ENCODE measurements at places on chromosomes 5 and 9. TPM values are rescaled to one million over a fixed set of nuclear protein-coding genes. Genes with fewer than 3 reads are reported as not detected.

GPBP1 gene
- 93.5 TPM for polyA plus RNA-seq

EXD3 gene
- 28.6 TPM for polyA plus RNA-seq

PDE6A gene
- 0.03 TPM for polyA plus RNA-seq

GGTA1 gene
- 4.9 TPM for polyA plus RNA-seq

F12 gene
- 0.28 TPM for polyA plus RNA-seq

SMIM27 gene
- 12.9 TPM for polyA plus RNA-seq

SERINC5 gene
- polyA plus RNA-seq = 1.9 TPM

WWC1 gene
- polyA plus RNA-seq = 65.1 TPM

DNA sequence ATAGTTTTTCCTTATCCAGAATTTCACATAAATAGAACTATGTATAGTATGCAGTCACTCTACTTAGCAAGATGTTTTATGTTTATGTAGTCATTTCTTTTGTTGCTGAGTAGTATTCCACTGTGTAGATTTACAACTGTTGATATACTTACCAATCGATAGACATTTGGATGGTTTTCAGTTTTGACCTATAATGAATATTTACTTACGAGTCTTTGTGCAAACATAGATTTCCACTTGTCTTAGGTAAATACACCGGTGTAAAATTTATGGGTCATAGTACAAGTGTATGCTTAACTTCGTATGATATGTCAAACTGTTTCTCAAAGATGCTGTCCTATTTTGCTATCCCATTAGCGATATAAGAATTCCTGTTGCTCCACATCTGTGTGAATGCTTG is 19.7 kb upstream of the OR2K2 start:
- H3K27me3 ChIP-seq = no peaks in the 10 kb centered on the region
- no peak overlapping the region for H3K27ac ChIP-seq
- no peaks in the 10 kb centered on the region for H3K36me3 ChIP-seq
- no peak overlapping the region for H3K4me3 ChIP-seq

DNA sequence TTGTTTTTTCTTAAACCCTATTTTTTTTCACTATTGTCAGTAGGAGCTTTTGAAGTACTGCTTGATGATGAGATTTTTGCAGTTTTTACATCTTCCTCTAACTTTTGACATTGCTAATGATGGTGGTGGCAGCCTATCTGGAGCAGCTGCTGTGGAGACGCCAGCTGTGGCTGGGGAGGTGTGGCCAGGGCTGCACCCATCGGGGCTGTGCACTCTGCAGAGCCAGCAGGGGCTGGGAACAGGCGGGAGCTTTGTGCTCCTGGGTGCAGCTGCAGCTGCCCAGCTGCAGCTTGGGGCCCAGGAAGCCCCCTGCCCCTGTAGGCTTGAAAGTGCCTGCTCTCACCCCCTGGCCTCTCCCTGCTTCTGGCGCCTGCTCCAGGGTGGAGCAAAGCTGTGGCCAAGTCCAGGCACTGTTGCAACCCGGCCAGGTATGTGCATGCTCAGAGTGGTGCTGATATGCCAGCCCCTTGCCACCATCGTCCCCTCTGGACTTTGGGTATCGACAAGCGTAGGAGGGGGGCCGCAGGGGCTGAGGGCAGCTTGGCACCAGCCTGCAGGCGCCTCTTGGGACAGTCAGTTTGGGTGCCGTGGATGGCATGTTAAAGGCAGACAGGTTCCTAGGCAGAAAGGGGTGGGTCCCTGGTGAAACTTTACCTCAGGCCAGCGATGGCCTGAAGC is 39.2 kb downstream of the FER start:
- H3K36me3 ChIP-seq = no peaks in the 10 kb centered on the region
- no peaks in the 10 kb centered on the region for H3K4me1 ChIP-seq
- H3K27ac ChIP-seq = no peak overlapping the region
- H3K27me3 ChIP-seq = no peaks in the 10 kb centered on the region

GRCh38 chr9:447230-448025 is 232.8 kb downstream of the DOCK8 start:
- H3K27ac ChIP-seq = no peak overlapping the region
- H3K4me1 ChIP-seq = peaks cover 24% of the 10 kb centered on the region
- peak; percentile 74 for DNase-seq
- no peaks in the 10 kb centered on the region for H3K27me3 ChIP-seq
- no peak overlapping the region for H3K4me3 ChIP-seq
- H3K36me3 ChIP-seq = no peaks in the 10 kb centered on the region

- H3K4me1 ChIP-seq = peaks cover 5% of the 10 kb centered on the region
- H3K36me3 ChIP-seq = no peaks in the 10 kb centered on the region
- no peak overlapping the region for H3K4me3 ChIP-seq
Observed at GRCh38 chr5:34603378-34603777, 52.8 kb upstream of the RAI14 start.

DNA sequence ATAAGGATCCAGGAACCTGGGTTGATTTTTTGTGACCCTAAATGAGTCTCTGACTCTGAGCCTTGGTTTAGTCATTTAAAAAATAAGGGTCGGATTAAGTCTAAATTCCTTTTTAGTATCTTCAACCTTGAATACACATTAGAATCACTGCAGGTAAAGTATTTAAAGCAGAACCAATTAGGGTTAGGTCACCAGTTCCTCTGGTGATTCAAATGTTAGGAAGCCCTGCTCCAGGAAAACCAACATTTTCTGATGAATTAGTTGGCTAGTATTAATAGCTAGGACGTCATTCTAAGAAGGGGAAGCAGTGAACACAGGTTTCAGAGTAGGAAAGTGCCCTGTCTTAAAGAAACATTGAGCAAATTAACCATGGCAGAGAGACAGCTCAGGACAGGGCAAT is 31.4 kb upstream of the BRINP1 start:
- H3K27me3 ChIP-seq = no peaks in the 10 kb centered on the region
- no peaks in the 10 kb centered on the region for H3K4me1 ChIP-seq
- H3K4me3 ChIP-seq = no peak overlapping the region

- no peak overlapping the region for H3K27ac ChIP-seq
- H3K36me3 ChIP-seq = no peaks in the 10 kb centered on the region
- DNase-seq = peak; percentile 25
- H3K4me3 ChIP-seq = no peak overlapping the region
- H3K27me3 ChIP-seq = no peaks in the 10 kb centered on the region
- no peaks in the 10 kb centered on the region for H3K4me1 ChIP-seq
Observed at GRCh38 chr9:13351778-13352386, 72.4 kb upstream of the MPDZ start.

- no peaks in the 10 kb centered on the region for H3K36me3 ChIP-seq
- no peak for DNase-seq
Observed at GRCh38 chr9:11159318-11159862, 546.6 kb upstream of the PTPRD start.

DNA sequence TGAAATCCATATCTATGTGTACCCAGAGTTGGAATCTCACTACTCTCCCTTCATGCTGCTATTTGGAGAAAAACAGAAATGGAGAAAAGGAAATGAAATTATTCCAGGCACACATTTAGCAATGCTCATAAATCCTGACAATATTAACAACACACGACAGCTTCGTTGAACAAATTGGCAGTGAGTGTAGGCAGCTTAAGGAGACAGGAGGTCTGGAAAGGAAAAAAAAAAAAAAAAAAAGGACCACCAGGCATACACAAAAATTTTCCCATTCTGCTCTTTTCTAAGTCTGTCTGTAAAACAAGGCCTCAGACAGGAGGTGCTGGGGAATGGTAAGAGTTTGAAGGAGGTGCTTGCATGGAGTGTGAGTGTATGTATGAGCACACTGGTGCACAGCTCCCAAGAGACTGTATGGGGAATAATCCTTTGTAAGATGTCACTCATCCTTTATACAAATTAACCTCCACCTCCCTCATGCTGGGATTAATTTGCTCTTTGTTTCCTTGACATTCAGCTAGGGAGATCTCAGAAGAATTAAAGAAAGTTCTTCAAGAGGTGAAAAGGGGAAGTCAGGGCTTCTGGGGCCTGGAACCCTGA is 78.9 kb downstream of the ASTN2 start:
- H3K4me1 ChIP-seq = no peaks in the 10 kb centered on the region
- H3K4me3 ChIP-seq = no peak overlapping the region
- DNase-seq = no peak
- no peaks in the 10 kb centered on the region for H3K27me3 ChIP-seq

GRCh38 chr9:75265525-75265972 is 177.2 kb downstream of the OSTF1 start:
- no peak overlapping the region for H3K4me3 ChIP-seq
- peak; percentile 67 for DNase-seq
- peaks cover 17% of the 10 kb centered on the region for H3K4me1 ChIP-seq
- H3K36me3 ChIP-seq = no peaks in the 10 kb centered on the region
- no peak overlapping the region for H3K27ac ChIP-seq
- no peaks in the 10 kb centered on the region for H3K27me3 ChIP-seq

DNA sequence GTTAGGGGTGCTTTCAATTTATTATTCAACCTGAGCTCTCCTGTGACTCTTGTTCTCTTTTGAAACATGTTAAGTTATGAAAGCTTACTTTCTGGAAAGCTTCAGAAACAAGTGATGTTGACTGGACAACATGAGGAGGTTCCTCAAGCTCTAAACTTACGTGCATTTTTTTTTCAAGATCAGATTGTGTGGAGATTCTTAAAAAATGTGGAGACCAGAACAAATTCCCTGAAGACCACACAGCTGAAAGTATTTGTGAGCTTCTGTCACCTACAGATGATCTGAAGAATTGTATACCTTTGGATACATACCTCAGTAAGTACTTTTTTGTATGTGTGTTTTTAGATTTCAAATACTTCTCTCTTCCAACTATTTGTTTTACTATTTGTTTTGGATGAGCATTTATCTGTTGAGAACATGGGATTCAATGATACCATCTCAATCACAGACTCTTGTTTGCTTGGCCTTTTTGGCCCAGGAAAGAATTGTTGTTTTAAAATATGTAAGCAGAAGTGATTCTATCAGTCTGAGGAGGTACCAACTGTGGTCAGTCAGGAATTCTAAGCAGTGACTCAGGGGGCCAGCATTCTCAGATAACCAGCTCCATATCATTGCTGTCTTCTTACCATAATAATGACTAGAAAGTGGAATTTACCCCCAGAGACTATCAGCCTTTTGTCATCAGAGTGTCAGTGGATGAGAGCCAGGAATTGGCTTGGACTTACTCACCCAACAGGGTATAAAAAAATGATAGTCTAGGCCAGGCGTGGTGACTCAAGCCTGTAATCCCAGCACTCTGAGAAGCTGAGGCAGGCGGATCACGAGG is 34.4 kb upstream of the GLIPR2 start:
- no peak overlapping the region for H3K27ac ChIP-seq
- no peaks in the 10 kb centered on the region for H3K27me3 ChIP-seq
- H3K36me3 ChIP-seq = no peaks in the 10 kb centered on the region
- peak; percentile 25 for DNase-seq
- no peaks in the 10 kb centered on the region for H3K4me1 ChIP-seq

- no peaks in the 10 kb centered on the region for H3K27me3 ChIP-seq
- H3K4me3 ChIP-seq = no peak overlapping the region
- no peak overlapping the region for H3K27ac ChIP-seq
- no peak for DNase-seq
- H3K36me3 ChIP-seq = no peaks in the 10 kb centered on the region
Observed at GRCh38 chr5:123787635-123788034, 275.7 kb downstream of the CSNK1G3 start.

- H3K4me3 ChIP-seq = no peak overlapping the region
- H3K4me1 ChIP-seq = peaks cover 2% of the 10 kb centered on the region
- no peak overlapping the region for H3K27ac ChIP-seq
Observed at GRCh38 chr9:98957826-98958225, 14.1 kb downstream of the COL15A1 start.

GRCh38 chr9:132591751-132592314 is 9.4 kb downstream of the BARHL1 start:
- peaks cover 2% of the 10 kb centered on the region for H3K36me3 ChIP-seq
- H3K4me1 ChIP-seq = no peaks in the 10 kb centered on the region
- DNase-seq = no peak

- H3K27ac ChIP-seq = no peak overlapping the region
- no peaks in the 10 kb centered on the region for H3K4me1 ChIP-seq
- no peaks in the 10 kb centered on the region for H3K36me3 ChIP-seq
- no peaks in the 10 kb centered on the region for H3K27me3 ChIP-seq
- H3K4me3 ChIP-seq = no peak overlapping the region
Observed at GRCh38 chr9:106857811-106858470, 5.0 kb upstream of the ZNF462 start.

- H3K27ac ChIP-seq = no peak overlapping the region
- H3K4me3 ChIP-seq = no peak overlapping the region
- no peak for DNase-seq
Observed at GRCh38 chr5:147084702-147085101, 150.1 kb upstream of the STK32A start.
